ENCODE measurements at places on chromosomes 12 and 14.
A peak's percentile ranks its signal among the peaks of the same experiment; 100 is the strongest.

GRCh38 chr12:80154261-80154660 is 54.9 kb downstream of the OTOGL start:
- H3K27ac ChIP-seq: no peak overlapping the region
- peaks cover 13% of the 10 kb centered on the region for H3K4me1 ChIP-seq
- peaks cover 2% of the 10 kb centered on the region for H3K36me3 ChIP-seq

- H3K4me1 ChIP-seq: peaks cover 10% of the 10 kb centered on the region
- DNase-seq: no peak
- no peaks in the 10 kb centered on the region for H3K36me3 ChIP-seq
- no peak overlapping the region for H3K27ac ChIP-seq
- H3K27me3 ChIP-seq: peaks cover 22% of the 10 kb centered on the region
- H3K4me3 ChIP-seq: no peak overlapping the region
These were observed 12.4 kb upstream of the NFYB start for GRCh38 chr12:104150416-104150815.

GRCh38 chr12:94261786-94262185 is 113.4 kb downstream of the PLXNC1 start:
- DNase-seq: no peak
- H3K4me3 ChIP-seq: peak overlapping the region; percentile 81
- H3K27me3 ChIP-seq: no peaks in the 10 kb centered on the region
- H3K27ac ChIP-seq: peak overlapping the region; percentile 95
- peaks cover 64% of the 10 kb centered on the region for H3K36me3 ChIP-seq

- peaks cover 14% of the 10 kb centered on the region for H3K4me1 ChIP-seq
- peaks cover 50% of the 10 kb centered on the region for H3K27me3 ChIP-seq
- no peak overlapping the region for H3K27ac ChIP-seq
- DNase-seq: no peak
- H3K4me3 ChIP-seq: no peak overlapping the region
These were observed 4.2 kb upstream of the HRK start for GRCh38 chr12:116885491-116885890.

DNA sequence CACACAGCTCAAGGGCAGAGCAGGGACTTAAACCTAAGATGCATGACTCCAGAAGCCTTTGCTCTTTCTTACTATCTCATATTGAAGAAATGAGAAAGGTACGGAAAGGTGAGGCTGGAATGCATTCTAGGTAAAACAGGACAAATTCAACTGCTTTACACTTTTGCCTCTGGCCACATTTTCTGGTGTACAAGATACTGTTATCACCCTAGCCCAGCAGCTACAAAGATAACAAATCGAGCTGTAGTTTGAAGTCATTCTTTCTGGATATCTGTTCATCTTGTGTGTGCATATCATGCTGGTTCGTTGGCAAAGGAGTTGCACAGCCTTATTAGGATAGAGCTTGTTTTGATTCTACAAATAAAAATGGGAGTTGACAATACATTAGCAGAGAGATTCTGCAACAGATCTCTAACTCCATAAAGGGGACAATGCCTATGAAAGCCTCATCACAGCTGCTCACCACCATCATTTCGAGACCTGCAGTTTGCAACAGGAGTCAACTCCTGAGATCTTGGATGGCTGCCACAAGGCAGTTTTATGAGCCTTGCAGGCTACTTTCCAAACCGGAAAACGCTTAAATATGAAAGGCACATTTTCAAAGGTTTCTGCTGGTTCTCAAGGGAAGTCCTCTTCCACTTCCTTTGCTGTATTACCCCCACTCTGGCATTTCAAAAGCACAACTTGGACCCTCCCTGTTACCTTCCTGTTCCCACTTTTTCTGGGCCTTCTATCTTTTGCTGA is 64.9 kb downstream of the STXBP6 start:
- H3K36me3 ChIP-seq: no peaks in the 10 kb centered on the region
- no peak overlapping the region for H3K4me3 ChIP-seq
- H3K27me3 ChIP-seq: peaks cover 14% of the 10 kb centered on the region

DNA sequence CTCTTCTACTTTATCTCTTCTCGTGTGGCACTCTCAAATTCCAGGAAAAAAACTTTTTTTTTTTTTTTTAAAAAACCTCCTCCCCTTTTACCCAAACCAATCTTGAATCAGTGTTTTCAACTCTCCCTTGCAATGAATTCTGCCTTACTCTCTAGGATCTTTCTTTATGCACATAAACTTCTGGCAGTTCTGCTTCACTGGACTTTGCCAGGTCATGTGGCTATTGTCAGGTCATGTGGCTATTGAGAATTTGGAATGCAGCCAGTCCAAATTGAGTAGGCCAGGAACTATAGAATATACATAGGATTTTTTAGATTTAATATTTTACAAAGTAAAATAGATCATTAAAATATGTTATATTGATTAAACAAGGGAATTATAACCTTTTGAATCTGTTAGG is 218.2 kb downstream of the TMTC3 start:
- DNase-seq: no peak
- no peak overlapping the region for H3K27ac ChIP-seq
- H3K4me3 ChIP-seq: no peak overlapping the region
- H3K36me3 ChIP-seq: no peaks in the 10 kb centered on the region
- no peaks in the 10 kb centered on the region for H3K27me3 ChIP-seq

DNA sequence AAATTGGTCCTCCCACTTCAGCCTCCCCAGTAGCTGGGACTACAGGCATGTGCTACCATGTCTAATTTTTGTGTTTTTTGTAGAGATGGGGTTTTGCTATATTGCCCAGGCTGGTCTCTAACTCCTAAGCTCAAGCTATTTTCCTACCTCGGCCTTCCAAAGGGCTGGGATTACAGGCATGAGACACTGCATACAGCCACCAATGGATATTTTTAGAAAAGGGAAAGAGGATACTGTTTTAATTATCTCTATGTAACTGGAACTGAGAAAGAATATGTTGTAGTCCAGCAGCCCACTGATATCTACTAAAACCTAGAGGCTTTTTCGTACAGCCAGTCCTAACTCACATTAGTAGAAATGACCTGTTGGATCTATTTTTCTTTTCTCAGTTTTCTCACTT is 6.2 kb downstream of the TMPRSS12 start:
- DNase-seq: no peak
- no peak overlapping the region for H3K4me3 ChIP-seq
- no peaks in the 10 kb centered on the region for H3K36me3 ChIP-seq
- H3K27me3 ChIP-seq: peaks cover 23% of the 10 kb centered on the region

- no peak overlapping the region for H3K27ac ChIP-seq
These were observed 101.8 kb downstream of the LRIG3 start for GRCh38 chr12:58818546-58818945.

- no peaks in the 10 kb centered on the region for H3K27me3 ChIP-seq
- peaks cover 5% of the 10 kb centered on the region for H3K36me3 ChIP-seq
- H3K27ac ChIP-seq: peak overlapping the region; percentile 96
- peak; percentile 91 for DNase-seq
- H3K4me3 ChIP-seq: peak overlapping the region; percentile 97
These were observed 261 bp upstream of the RNU7-1 start for GRCh38 chr12:6943389-6943721.

GRCh38 chr14:37590428-37591139 is 4.5 kb downstream of the FOXA1 start:
- H3K36me3 ChIP-seq: peaks cover 8% of the 10 kb centered on the region
- H3K4me3 ChIP-seq: no peak overlapping the region
- H3K27ac ChIP-seq: peak overlapping the region; percentile 72
- DNase-seq: no peak
- H3K4me1 ChIP-seq: peaks cover 4% of the 10 kb centered on the region

DNA sequence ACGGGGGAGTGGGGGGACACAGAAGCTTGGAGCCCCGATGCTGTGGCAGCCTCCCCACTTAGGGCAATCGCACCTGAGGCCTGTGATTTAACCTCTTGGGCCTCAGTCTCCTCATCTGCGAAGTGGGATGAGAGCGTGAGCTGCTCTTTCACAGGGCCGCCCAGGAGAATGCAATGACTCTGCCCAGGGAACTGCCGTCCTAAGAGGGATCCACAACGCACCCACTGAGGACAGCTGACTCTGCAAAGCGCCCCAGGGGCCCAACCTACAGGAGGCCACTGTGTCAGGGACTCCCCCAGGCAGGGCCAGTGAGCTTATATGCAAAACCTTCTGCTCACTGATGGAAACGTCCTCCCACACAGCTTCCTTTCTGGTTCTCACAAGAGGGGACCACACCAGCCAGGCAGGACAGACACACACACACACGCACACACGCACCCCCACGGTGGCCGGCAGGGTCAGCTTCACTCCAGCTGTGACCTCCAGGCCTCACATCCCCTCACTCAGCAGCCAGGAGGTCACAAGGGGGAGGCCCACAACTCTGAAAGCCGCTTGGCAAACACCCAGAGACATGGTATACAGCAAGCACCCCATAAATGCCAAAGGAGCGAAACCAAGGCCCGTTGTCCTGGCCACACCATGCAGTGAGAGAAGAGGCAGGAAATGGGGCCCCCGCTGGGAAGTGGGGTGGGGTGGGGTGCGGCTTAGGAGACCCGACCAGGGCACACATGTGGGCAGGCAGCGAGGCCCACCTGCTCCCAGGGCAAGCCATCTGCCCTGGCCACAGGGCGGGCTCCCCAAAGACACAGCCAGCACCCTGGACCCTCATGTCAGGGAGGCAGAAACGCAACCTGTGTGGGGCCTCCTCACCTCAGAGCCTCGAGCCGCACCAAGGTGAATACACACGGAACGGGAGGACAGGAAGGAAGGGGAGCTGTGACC is 73.3 kb downstream of the NCOR2 start:
- H3K27ac ChIP-seq: peak overlapping the region; percentile 83
- H3K27me3 ChIP-seq: no peaks in the 10 kb centered on the region
- DNase-seq: no peak
- H3K4me1 ChIP-seq: peaks cover 21% of the 10 kb centered on the region
- H3K4me3 ChIP-seq: no peak overlapping the region

- no peak overlapping the region for H3K4me3 ChIP-seq
- H3K4me1 ChIP-seq: no peaks in the 10 kb centered on the region
- DNase-seq: peak; percentile 6
- H3K27ac ChIP-seq: no peak overlapping the region
These were observed 80.5 kb downstream of the TMEM260 start for GRCh38 chr14:56659964-56660551.

DNA sequence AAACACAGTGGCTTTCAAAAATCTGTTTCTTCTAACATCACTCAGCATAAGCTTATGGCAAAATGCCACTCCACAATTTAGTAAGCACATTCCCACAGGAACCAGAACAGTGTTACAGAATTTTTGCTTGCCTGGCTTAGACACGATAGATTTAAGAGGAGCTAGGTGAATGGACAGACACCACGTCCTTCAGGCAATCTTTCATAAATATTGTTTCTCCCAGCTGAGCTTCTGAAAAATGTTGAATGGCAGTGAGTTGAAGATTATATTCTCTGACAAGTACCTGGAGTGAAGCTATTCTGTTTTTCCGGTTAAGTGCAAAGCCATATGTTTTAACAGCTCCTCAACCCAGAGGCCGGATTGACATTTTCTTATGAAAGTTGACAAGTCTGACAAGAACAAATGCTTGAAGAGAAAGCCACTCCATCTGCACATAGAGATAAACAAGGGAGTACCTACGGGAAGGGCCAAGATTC is 102.0 kb downstream of the FSCB start:
- H3K4me3 ChIP-seq: no peak overlapping the region
- H3K4me1 ChIP-seq: no peaks in the 10 kb centered on the region
- H3K36me3 ChIP-seq: no peaks in the 10 kb centered on the region
- H3K27me3 ChIP-seq: no peaks in the 10 kb centered on the region
- no peak for DNase-seq

GRCh38 chr12:123233505-123234308 is 471 bp downstream of the MTRFR start:
- no peaks in the 10 kb centered on the region for H3K27me3 ChIP-seq
- DNase-seq: no peak
- peak overlapping the region; percentile 95 for H3K4me3 ChIP-seq
- H3K27ac ChIP-seq: peak overlapping the region; percentile 99
- H3K4me1 ChIP-seq: peaks cover 63% of the 10 kb centered on the region

DNA sequence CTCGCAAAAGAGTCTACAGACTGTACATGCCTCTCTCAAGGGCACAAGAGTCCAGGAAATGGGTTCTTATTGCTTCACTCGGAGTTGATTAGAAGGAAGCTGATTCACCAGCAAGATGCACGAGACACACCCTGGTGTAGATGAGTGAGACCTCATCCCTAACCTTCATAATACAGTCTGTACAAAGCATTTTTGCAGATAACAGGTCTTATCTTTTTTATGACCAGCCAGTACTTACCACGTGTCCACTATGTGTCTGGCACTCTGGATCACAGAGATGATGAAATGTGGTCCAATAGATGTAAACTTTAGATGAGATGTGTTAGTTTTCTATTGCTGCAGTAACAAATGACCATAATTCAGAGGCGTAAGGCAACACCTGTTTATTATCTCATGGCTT is 53.4 kb upstream of the PWP1 start:
- no peaks in the 10 kb centered on the region for H3K4me1 ChIP-seq
- no peak overlapping the region for H3K27ac ChIP-seq
- H3K36me3 ChIP-seq: peaks cover 3% of the 10 kb centered on the region
- H3K27me3 ChIP-seq: no peaks in the 10 kb centered on the region

All from activated CD4-positive, alpha-beta T cell treated with anti-CD3 and anti-CD28 coated beads, Interleukin-2, amount 10 ng/mL, durations not matched to agents 7 days and 5 days (primary cell).